ENCODE measurements at places on chromosomes 7 and 10. TPM values are rescaled to one million over a fixed set of nuclear protein-coding genes. Genes with fewer than 3 reads are reported as not detected.

- no peak for DNase-seq
Observed at GRCh38 chr10:55495555-55495954, 694.5 kb upstream of the PCDH15 start.

DNA sequence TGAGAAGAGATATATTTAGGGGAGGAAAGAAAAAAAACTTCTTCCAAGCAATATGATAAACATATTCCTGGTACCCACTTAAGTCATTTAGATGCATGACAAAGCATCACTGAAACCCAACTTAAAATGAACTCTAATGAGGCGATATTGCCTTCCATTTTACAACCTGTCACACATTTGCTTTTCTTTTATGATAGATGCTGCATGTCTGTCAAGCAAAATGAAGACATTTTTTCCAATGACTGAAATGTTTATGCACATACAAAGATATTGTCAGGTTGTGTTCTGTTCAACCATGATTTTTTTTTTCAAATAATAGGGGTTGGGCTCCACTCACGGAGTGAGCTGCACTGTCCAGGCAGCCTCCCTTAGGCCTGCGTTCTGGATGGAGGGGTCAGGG, 894.4 kb downstream of the SORCS3 start:
- no peak for DNase-seq

- DNase-seq = no peak
Observed at GRCh38 chr7:80410081-80410480, 101.8 kb downstream of the GNAT3 start.

DNA sequence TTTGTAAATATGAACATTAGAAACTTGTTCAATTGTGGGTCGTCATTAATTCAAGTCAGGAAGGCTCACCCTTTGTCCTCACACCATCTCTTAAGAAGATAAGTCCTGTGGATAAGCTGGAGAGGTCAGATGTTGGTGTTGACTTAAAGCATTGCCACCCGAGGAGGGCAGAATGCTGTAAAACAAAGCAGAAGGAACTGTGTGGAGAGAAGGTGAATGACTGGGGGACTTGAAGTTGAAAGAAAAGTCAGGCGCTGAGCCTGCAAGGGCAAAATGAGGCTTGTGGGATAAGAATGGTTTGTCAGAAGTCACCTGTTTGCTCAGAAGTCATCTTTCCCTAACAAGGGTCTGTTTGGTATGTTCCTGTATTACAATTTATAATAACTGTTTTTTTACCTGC, 9.1 kb downstream of the RPA3 start:
- no peak for DNase-seq

DNA sequence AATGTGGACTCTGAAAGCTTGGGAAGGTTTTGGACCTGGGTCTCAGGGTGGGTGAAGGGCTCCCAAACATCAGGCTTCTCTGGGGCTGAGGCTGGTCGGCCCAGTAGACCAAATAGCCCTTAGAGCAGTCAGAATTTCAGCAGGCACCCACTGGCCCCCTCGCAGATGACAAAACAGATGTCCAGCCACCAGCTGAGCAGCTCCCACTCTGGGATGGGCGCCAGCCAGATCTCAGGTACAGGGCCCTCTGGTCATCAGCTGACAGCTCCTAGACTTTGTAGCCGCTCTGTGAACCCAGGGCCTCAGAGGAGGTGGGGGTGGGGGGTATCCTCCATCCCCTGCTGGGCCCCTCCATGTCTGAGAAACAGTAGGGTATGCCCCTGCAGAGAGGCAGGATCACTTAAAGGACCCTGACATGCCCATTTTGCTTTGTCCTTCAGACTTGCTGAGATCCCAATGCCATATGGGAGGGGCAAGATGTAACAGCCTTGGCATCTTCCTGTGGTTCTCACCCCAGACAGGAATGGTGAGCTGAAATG, 26.5 kb downstream of the HSPA12A start:
- DNase-seq = no peak

DNA sequence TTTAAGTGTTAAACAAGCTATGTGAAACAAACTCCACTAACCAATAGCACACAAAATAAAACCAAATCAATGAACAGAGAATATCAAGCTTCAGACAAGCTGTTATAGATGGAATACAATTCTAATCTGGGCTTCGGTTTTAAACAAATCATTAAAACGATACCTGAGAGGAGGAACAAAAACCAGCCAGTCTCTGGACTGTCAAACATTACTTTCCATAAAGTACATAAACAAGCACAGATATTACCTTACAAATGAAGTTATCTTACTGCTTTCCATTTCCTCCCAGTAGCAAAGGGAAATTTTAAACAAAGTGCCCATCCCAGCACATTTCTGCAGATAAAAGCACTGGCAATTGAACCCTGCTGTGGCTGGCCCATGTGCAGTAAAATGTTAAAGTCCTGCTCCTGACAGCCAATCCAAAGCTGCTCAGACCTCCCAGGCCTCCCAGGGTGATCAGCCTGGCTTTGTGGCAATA, 128.0 kb downstream of the NRCAM start:
- DNase-seq = no peak

DNA sequence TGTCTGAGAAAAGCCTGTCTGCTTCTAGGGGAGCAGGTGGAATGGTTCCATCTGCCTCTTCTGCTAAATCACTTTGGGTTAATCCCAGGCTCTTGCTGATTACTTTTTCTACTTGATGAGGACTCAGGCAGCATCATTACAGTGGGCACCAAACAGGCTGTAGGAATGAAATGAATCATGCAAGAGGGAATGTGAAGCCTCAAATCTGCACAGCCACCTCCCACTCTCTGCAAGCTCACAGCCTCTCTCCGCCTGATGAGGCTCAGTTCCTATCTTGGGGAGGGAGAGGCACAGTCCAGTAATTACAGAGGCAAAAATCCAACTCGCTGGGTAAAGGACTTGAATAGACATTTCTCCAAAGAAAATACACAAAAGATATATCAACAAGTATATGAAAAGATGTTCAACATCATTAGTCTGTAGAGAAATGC, 34.0 kb downstream of the HSPA12A start:
- no peak for DNase-seq

GRCh38 chr7:108072739-108073138, 57.4 kb downstream of the LAMB4 start:
- DNase-seq = no peak

- no peak for DNase-seq
Observed at GRCh38 chr7:28556025-28556424, 143.7 kb downstream of the CREB5 start.

DNA sequence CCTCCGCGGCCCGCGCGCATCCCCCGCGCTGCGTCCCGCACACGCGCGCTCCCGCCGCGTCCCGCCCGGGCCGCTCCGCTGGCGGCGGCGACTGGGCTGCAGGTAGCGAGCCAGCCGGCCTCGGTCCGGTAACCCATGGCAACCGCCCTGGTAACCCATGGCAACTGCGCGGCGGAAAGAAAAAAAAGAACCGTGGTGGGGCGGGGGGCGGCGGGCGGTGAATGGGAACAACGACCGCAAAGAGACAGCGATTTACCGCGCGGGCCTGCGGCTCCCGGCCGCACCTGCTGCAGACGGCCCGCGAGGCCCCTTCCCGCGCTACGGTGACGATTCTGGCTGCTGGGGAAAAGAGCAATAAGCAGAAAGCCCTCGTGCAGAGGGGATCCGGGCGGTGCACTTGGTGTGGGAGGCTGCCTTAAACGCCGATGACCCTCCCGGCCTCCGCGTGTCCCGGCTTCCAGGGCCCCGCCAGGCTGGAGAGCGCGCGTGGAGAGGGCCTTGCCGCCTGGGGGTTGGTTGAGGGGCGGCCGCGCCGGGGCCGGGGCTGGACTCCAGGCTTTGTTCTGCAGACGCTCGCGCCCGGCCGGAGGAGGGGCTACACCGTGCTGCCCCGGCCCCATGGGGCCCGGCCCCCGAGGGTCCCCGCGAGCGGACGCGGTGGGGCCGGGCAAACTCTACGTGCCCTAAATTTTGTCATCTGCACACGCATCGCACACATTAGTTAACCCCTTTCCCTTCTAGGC, 84.7 kb downstream of the SNX10 start:
- peak; percentile 28 for DNase-seq

DNA sequence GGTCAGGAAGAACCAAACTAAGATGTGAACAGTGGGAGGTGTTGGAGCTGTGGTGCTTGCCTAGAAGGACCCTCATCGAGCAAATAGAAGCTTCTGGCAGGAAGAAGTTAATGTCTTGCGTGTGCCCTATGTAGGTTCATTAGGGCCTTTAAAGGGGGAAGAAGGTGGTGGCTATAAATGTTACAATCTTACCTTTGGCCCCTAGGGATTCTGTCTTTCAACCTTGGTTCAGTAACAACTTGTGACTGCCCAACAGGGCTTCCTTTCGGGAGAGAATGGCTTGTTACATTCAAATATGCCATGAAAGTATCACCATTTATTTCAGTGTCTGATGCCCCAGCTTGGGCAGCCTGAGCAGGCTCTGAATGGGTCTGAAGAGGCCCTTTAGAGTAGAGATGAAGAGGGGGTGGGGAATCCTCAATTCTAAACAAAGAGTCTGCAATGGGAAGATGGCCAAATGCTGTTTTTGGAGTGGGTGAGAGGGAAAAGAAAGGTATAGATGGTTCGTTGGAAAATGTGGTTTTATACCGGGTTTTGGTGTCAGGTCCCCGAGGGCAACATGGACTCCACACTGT, 108.0 kb downstream of the TCF7L2 start:
- DNase-seq = no peak

DNA sequence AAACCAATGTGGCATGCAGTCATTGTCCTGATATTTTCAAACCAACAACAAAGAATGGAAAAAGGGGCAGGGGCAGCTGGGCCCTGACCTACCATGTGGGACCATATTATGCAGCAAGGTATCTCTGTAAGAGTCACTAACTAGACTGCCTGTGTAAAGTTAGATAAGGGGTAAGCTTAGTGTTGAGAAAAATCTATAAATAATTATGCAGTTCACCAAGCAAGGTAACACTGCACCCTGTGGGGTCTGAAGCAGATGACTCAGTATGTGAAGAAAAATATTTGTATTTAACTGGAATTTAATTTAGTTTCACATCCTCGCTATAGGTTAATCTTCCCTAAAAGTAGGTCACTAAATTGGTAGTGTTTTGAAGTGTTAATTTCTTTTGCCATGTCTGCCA, 99.3 kb downstream of the PPP1R3A start:
- no peak for DNase-seq

DNA sequence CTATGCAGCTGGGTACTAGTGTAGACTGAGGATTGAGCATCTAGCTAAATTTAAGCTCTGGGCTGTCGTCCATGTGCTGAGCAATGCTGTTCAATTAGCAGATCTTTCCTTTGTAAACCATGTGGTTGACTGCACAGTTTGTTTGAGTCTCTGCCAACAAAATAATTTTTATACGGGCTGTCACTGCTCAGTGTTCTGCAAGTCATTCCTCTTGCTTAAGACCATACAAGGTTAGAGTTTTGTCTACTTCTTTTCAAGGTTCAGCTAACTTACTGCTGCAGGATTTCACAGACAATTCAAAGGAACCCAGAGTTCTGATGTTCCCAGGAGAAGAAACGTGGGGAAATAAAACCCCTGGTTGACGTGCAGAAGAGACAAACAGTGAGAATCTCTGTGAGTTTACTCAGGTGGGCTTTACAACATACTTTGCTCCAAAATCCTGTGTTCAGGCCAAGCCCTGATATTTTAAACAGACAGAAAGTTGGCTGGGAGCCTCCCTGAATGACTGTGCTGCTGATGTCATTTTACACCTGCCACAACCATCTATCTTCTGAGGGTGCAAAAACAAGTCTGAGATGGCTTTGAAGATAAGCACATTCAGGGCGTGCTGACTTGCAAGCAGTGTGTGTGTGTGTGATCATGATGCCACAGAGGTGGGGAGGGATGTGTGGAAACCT, 177.1 kb upstream of the SVIL start:
- DNase-seq = peak; percentile 65

GRCh38 chr7:85074-85882, 107.1 kb upstream of the FAM20C start:
- no peak for DNase-seq

DNA sequence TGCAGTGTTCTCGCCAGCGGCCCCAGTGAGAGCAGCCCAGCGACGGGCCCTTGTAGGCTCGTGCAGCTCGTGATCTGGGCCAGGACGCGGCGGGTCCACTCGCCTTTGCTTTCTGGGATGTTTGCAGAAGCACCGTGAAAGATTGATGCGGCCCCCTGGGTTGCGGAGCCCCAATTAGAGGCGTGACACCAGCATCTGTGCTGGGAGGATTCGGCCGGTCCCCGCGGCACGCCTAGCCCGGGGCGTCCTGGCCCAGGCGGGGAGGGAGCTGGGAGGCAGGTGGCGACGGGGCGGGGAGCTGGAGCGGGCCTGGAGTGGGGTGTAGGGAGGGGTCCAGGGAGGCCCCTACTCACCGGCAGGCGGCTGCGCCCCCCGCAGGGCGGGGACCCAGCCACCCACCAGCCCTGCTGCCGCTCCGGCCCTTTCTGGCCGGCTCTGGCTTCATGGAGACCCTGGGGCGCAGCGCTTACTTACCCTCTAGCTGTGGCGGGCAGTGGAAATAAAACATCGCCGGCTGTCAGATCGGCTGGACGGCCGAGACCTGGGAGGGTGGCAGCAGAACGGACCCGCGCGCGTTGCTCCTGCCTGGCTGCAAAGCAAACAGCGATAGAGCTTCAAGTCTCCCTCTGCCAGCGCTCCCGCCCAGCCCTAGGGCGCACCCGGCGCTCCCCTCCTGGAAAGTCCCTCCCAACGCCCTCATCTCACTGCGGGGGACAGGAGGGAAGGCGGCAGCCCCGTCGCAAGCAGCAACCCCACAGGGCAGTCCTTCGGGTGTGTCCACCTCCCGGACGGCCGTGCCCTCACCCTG, 752 bp downstream of the DRGX start:
- no peak for DNase-seq

DNA sequence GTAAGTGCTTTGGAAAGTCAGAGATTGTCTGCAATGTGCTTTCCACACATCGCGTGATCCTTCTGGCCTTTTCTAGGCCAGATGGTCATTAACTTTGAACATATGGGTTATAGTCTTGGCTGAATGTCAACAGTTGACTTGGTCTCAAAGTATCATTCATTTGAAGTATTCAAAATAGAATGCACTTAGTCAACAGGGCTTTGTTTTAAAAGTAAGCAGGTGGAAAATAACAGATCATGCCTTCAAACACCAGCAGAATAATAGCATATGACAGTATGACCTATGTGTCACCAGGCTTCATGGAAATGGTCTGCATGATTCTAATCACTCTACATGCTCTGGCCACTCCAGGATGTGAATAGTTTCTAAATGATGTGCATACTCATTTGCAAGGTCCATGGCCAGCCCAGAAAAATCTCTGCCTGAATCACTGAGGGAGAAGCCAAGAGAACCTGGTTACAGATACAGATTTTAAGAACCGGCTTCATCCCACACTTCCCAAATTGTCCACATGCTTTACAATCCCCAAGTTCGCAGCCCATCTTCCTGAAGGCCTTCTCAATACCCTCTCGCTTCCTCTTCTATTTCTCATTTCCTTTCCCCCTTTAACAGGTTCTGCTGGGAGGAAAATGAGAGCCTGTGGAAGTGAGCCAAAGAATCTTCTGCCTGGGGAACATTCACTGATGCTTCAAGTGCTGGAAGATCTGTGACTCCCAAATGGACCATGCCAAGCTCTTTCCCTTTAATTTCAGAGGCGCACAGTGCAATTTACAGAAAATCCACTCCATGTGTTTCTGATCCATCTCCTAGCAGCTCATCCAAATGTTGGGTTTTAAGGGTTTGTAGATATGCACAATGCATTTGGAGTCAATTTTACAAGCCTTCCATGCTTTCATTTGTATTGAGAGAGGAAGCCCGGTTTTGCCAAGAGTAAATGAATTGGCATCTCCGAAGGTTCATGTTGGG, 122.8 kb upstream of the GDF10 start:
- no peak for DNase-seq

NAT16 gene
- polyA plus RNA-seq = 0.01 TPM

GDI2 gene
- 79.6 TPM for polyA plus RNA-seq

ZNF239 gene
- polyA plus RNA-seq = 3.2 TPM

VWDE gene
- polyA plus RNA-seq = not detected

PFKFB3 gene
- 26.7 TPM for polyA plus RNA-seq

TRIL gene
- 0.62 TPM for polyA plus RNA-seq

NKX2-3 gene
- polyA plus RNA-seq = not detected

MAT1A gene
- polyA plus RNA-seq = not detected

TAS2R5 gene
- polyA plus RNA-seq = 0.21 TPM

AZGP1 gene
- 0.73 TPM for polyA plus RNA-seq

All from psoas muscle (tissue), 8 donors.